Stimulated activated CD8-positive, alpha-beta memory T cell treated with anti-CD3 and anti-CD28 coated beads, Interleukin-7, amount 100 ng/mL, for 48 hours (primary cell): ENCODE measurements at places on chromosomes 7 and 10.

DNA sequence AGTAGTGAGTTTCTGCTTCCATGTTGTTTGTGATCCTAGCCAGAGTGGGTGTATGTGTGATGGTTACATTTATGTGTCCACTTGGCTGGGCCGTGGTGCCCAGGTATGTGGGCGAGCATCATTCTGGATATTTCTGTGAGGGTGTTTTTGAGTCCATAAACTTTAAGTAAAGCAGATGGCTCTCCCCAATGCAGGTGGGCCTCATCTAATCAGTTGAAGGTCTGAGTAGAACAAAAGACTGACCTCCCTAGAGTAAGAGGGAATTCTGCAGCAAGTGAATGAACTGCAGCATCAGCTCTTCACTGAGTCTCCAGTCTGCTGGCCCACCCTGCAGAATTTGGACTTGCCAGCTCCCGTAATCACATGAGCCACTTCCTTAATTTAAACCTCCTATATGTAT is 571.9 kb downstream of the ACTR3B start:
- DNase-seq, result no peak

DNA sequence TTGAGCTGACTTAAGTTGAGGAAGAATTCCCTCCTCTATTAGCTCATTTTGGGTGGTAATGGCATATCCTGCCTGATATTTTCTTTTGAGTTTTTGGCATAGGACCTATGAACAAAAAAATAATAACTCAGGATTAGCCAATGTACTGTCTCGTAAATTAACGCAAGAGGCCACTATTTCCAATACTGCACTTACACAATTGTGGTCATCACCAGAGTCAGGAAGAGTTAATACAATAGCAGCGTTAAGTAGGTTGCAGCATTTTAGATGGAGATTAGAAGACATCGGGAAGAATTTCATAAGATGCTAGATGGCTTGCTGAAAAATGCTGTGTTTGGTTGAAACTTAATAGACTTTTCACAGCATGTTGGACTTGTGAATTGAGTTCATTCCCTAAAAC is 36.4 kb downstream of the ANTXRL start:
- no peak for DNase-seq

DNA sequence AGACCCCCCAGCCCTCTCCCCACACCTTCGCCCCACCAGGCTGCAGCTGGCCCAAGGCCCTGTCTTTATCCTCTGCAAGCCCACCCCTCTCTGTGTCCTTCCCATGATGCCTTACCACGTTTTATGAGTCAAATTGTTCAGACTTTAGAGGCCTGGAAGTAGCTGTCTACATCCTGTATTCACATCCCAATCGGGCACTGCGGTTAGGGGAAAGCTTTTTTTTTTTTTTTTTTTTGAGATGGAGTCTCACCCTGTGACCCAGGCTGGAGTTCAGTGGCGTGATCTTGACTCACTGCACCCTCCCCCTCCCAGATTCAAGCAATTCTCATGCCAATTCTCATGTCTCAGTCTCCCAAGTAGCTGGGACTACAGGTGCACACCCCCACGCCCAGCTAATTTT is 121.5 kb upstream of the SH2B2 start:
- DNase-seq, result no peak

DNA sequence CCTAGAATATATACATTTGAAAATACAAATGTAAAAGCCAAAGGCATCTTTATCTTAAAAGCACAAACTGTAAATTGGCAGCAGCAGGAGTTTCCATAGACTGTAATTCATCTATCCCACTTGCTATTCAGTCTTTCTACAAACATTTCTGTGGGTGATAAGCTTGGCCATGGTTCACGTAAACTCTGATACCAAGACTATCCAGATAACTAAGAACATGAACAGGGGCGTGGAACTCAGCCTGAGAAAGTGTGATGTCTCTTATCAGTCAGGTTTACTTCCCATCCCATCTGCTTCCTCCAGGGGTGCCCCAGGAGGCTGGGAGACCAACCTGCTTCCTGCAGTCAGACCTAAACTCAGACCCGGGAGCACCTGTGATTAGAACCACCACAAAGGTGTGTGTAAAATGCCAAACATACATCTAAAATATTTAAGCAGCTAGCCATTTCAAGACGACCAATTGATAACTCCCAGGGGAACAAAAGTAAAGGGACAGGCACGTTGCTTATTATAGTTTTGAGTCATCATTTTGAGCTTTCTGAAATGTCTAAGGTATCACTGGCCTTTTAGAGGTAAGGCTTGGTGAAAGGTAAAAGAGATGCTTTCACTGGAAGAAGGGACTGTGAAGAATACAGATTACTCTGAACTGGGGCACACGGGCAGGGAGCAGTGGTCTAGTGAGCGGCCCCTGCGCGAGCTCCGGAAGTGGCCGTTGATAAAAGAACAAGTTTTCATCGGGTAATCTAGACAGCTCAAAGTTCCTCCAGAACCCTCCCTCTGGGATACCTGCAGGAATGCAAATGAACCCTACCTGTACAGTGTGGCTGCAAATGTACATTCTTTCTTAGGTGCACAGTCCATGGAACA is 51.5 kb downstream of the RSU1 start:
- no peak for DNase-seq

- no peak for DNase-seq
Observed at GRCh38 chr10:24848195-24848594, 104.2 kb downstream of the PRTFDC1 start.

DNA sequence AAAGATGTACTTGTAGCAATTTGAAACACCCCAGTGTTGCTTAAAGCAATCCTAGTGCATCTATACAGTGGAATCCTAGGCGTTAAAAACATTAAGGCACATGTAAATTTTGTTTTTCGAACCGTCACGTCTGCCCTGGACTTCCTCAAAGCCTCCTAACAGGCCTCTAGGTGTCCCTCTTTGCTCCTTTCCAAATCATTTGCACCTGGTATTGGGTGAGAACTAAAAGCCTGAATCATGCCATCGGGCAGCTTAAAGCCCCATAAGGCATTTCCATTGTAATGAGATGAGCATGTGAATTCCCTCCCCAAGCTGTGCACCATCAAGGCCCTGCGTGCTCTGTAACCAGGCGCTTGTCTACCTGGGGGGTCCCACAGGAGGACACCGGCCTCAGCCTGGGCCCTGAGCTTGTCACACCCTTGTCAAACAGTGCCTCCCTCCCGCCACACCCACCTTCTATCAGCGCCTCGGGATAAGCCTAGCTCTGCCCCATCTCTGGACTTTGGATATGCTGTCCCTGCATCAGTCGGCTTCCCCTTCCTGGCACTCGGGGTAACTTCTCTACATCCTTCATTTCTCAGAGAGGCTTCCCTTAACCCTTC is 89.2 kb downstream of the WDR11 start:
- DNase-seq, result no peak

GRCh38 chr7:106521541-106521940 is 139.4 kb downstream of the CCDC71L start:
- DNase-seq, result no peak

GRCh38 chr7:121777672-121778071 is 95.3 kb upstream of the PTPRZ1 start:
- no peak for DNase-seq

DNA sequence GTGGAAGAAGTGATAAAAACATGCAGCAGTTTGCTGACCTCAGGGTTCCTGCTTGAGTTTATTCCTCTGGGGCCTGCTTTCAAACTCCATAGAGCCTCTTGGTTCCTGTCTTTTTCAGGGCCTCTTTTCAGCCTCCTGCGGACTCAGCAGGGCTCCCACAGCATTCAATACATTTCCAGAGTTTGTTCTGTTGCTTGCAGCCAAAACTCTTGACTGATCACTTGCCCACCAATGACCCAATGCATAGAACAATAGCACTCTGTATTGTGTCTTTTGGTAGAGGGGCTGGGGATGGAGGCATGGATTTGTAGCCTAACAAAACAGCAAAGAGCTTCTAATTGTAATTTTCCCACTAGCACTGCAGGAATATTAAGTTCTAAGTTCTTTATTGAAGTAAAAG is 50.8 kb upstream of the CREB5 start:
- DNase-seq, result no peak

DNA sequence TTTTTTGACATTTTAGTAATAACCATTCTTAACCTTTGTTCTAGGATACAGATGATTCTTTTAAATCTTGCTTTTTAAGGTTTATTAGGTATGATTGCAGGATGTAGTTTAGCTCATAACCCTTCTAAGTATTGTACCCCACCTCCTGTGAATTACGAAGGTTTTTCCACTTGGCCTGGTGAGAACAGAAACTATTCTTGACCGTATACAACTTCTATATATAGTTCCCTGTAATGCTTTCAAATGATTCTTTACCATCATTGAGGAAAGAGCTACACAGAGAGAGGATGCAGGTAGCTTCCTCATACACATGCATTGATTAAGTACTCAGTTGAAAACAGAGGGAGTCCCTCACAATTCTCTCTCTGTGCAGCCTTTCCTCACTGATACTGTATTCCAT is 86.3 kb downstream of the PALS2 start:
- no peak for DNase-seq

GRCh38 chr10:103837370-103838069 is 17.9 kb downstream of the SH3PXD2A start:
- DNase-seq, result no peak

GRCh38 chr7:124597509-124597908 is 168.1 kb downstream of the GPR37 start:
- DNase-seq, result no peak

DNA sequence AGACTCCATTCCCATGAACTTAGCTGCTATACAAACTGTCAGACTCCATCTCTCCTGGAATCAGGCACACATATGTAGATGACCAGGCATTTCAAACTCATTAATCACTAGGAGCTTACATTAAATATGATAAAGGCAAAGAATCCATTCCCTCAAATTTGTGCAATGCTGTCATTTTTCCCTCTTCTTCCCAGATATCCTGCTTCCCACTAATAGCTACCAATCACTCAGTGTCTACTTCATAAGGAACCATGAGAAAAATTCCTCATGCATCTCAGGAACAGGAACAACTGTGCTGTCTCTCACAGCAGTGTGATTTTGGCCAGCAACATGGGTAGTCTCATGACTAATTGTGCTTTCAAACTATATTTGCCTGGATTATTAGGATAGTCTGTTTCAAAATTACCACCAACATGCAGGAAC is 133.9 kb downstream of the DKK1 start:
- DNase-seq, result no peak

DNA sequence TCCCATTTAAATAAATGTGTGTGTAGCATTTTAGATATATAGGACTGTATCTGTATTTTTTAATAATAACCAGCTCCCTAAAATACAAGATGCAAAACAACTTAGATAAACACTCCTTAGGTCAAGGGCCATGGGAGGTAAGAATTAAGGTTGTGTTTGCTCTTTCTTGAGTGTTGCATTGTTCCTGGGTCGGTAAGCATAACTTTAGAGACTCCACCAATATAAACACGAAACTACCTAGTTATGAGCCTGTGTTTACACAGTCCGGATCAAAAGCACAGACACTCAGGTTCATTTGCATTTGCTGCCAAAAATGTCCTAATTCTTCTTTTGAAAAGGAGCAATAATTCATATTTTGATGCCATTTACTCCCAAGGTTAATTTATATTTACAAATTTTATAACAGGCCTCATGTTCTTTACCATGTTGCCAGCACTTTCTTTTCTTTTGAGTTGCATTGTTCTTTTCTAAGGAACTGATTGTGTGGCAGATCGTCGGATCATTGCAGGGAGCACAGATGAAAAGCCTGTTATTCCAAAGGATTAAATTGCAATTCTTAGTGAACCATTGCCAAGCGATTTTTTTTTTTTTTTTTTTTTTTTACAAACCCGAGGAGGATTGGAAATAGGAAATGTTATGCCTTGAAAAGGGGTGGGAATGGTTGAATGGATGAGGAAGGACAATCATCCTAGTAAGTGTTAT is 45.8 kb upstream of the GLCCI1 start:
- DNase-seq, result no peak

DNA sequence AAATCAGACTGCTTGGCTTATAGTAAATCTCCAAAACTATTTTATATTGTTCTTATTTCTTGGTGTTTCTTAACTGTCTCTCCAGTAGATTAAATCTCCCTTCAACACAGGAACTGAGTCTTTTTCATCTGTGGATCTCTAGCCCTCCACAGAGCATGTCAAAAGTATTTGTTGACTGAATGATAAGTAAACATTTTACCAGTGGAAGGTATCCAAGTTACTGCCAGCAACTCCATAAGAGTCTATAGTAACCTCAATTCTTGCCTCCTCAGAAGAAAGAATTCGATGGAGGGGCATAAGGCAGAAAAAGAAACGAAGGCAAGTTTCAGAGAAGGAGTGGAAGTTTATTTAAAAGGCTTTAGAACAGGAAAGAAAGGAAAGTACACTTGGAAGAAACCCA is 293.9 kb upstream of the DKK1 start:
- DNase-seq, result no peak

DNA sequence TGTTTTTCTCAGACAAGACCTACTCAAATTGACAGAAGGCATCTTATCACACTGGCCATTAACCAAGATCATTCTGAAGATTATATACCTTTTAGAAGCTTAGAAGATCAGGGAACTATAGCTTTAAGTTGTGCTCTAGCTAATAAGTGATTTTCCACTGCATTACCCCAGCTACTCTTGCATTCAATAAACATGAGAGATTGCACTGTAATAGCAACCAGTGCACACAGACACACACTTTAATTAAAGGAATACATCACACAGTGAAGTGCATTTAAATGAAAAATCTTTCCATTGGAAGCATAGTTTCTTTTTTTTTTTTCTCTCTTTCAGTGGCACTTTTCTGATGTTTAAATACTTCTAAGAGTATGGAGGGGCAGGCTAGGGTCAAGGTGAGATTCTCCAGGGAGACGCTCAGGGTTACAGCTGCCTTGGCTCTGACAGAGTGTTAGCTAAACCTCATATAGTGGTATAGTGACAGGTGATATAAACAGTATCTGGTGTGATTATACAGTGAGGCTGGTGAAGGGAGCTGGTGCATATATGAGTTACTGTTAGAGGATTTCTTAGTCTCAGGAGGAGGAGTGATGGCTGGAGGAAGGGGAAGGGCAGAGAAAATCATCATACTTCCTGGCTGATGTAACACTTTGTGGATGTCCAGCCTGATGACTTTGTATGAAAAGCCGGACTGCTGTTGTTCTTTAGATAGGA is 369.5 kb downstream of the SORCS3 start:
- DNase-seq, result no peak

DNA sequence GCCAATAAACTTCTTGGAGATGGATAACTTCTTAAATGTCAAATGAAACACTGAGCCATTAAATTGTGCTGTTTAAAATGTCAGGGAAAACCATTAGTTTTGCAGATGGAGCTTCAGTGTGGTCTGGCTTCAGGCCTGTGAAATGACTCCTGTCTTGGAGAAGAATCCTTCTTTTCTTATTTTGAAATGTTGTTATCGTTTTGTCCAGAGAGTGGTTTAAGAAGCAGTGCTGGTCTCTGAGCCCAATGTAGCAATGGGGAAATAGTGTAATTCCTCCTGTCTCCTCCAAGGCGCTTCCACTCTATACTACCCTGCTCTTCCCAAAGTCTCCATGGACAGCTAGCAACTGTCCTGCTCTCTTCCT is 177.6 kb downstream of the REEP3 start:
- DNase-seq, result no peak

DNA sequence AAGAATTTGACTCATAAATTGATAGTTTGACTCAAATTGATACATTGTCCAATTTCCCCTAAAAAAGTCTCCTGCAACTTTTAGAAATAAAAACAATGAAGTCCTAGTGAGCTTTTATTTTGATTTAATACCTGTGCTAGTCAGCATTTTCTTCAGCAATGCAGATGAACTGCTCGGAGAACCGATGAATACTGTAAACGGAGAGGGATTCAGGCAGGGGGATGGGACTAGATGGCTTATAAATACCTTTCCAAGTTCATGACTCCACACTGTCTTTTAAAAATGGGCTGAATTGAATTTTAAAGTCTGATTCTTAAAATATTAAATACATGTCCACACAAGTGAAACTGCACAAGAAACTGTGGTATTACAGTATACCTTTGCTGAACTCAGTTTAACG is 12.7 kb downstream of the EEPD1 start:
- no peak for DNase-seq

- DNase-seq, result no peak
Observed at GRCh38 chr10:72679838-72680241, 12.1 kb upstream of the MCU start.
